ENCODE measurements at places on chromosomes 4 and X.

- no peak for DNase-seq
Observed at GRCh38 chr4:102518703-102519131, 17.6 kb downstream of the NFKB1 start.

- no peak for DNase-seq
Observed at GRCh38 chr4:95129821-95130311, 372.1 kb downstream of the BMPR1B start.

GRCh38 chr4:108486046-108486445, 134.3 kb upstream of the RPL34 start:
- DNase-seq = no peak

GRCh38 chr4:66946761-66947160, 598.5 kb downstream of the CENPC start:
- no peak for DNase-seq

GRCh38 chr4:126552321-126552720, 1080.4 kb upstream of the INTU start:
- no peak for DNase-seq

- no peak for DNase-seq
Observed at GRCh38 chr4:169988252-169988651, 37.9 kb downstream of the MFAP3L start.

- no peak for DNase-seq
Observed at GRCh38 chrX:108199691-108200090, 108.1 kb downstream of the ATG4A start.

DNA sequence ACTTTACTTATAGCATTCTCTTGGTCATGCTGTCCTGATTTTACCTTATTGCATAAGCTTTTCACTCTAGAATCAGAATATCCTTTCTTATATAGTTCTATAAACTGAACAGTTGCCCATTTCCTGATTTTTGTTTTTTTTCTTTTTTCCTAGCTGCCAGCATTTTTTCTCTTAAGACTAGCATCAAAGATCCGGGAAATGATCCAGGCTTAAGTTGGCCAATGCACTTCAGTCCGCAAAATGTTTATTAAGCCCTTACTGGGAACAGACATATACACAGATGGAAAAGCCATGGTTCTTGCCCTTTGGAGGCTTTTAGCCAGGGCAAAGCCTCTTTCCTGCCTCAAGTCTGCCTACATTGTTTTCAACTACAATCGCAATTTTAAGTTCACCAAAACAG, 10.1 kb upstream of the BMP2K start:
- DNase-seq = no peak

GRCh38 chr4:177237291-177237690, 72.4 kb upstream of the NEIL3 start:
- no peak for DNase-seq

GRCh38 chr4:154047733-154048132, 258.9 kb upstream of the SFRP2 start:
- DNase-seq = no peak

GRCh38 chr4:138596896-138597295, 354.7 kb upstream of the SLC7A11 start:
- no peak for DNase-seq

GRCh38 chr4:145563293-145563985, 55.7 kb upstream of the MMAA start:
- no peak for DNase-seq

DNA sequence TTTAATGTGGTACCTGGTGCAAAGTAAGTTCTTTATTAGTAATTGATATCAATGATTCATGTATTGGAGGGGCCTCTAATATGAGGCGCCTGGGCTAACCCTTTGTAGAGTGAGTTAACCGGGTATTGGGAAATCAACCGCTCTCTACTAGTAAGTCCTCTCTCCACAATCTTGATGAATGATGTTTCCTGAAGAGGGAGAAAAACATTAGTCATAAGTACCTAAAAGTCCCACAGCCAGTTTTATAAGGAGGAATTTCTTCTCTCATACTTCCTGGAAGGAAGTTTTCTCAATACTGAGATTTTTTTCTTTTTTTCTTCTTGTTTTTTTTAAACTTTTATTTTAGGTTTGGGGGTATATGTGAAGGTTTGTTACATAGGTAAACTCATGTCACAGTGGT, 62.3 kb downstream of the AGTR2 start:
- no peak for DNase-seq

DNA sequence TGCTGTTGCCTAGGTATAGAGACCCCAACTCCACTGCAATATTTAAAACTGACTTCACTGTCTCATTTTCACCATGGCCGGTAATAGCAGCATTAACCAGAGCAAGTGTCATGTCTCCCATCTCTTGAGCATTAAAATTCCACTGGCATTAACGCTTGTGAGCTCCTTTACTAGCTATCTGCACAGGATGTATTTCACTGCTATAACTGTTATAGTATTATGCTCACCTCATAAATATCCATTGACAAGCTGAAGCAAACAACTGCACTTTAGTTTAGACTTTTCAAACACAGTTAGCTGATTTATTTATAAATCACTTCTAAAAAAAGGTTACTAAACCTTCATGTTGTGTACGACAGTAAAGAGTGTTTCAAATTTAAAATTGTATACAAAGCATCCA, 157.8 kb downstream of the ANTXR2 start:
- DNase-seq = no peak

GRCh38 chr4:69124941-69125340, 28.7 kb downstream of the UGT2B7 start:
- no peak for DNase-seq

GRCh38 chrX:11472381-11472780, 179.2 kb downstream of the AMELX start:
- DNase-seq = no peak

- no peak for DNase-seq
Observed at GRCh38 chrX:148577741-148578140, 77.3 kb downstream of the AFF2 start.

DNA sequence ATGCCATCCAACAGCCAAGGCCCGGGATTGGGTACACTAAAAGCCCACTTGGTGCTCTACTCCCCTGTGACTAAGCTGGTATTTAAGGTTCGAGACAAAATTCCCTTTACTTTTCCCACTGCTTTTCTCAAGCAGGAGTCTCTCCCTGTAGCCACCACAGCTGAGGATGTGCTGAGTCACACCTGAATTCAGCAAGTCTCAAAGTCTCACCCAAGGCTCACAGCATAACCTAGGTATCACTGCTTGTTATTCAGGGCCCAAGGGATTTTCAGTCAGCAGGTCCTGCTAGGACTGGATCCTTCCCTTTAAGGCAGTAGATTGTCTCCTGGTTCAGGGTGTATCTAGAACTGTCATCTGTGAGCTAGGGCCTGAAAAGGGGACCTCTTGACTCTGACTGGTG, 39.2 kb downstream of the FMR1NB start:
- DNase-seq = no peak

- DNase-seq = no peak
Observed at GRCh38 chr4:137129845-137130244, 402.4 kb downstream of the PCDH18 start.

DNA sequence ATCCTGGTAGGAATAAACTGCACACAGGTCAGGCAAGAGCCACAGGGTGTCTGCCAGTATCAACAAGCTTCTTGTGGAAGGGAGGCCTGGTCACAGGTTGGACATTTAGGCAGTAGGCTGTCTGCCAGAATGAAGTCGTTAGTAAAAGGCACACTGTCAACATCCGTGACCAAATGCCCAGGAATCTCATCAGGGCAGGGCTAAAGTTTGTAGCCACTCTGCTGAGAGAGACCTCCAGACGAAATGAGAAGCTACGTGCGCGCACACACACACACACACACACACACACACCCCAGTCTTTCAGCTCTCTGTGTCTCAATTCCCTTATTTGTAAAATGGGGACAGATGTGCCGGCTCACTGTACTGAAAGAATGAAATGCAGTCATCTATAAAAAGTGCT, 408.7 kb upstream of the ZFP42 start:
- DNase-seq = no peak

DNA sequence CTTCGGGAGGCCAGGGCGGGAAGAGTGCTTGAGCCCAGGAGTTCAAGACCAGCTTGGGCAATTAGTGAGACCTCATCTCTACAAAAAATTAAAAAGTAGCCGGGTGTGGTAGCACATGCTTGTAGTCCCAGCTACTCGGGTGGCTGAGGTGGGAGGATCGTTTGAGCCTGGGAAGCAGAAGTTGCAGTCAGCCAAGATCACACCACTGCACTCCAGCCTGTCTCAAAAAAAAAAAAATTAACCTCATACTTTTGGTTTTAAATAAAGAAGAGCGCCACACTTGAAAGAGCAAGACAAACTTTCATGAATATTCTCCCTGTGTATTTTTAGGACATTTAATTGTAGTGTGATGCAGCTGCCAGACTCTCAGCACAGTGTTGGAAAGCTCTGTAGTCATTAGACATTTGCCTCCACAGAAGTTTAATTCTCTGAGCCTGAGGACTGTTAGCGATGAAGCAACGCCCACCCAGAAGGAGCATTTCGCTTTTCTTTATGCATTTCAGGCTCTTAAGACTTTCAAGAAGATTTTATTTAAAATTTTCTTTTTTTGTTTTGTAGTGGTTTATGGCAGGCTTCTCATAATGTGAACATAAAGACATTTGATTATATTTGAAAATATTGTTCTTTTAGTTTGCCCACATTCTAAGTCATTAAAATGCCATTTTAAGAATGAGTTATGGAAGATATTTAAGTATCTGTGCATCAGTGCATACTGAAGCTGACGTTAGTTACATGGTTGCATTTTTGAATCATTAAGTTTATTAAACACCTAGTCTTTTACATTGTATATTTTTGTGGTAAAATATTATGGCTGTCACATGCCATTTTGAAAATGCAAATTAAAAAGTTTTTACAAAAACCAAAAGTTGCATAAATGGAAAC, 45.8 kb downstream of the DCLK2 start:
- no peak for DNase-seq

DNA sequence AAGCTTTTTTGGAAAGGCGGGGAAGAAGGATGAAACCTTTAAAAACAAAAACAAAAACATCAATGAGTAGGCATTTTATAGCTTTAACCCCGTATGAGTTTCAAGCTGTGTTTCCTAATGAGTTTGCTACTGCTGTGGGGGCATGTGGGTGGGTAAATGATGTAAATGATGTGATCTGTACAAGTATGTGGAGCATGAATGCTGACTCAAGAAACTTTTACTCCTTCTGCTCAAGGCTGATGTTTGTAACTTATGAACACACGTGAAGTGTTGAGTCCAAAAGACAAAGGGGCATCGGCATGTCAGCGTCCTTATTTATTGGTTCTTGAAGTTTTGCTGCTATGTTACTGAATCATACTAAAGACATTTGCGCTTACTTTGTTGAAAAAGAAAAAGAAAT, 76.9 kb downstream of the CLCN4 start:
- no peak for DNase-seq

DNA sequence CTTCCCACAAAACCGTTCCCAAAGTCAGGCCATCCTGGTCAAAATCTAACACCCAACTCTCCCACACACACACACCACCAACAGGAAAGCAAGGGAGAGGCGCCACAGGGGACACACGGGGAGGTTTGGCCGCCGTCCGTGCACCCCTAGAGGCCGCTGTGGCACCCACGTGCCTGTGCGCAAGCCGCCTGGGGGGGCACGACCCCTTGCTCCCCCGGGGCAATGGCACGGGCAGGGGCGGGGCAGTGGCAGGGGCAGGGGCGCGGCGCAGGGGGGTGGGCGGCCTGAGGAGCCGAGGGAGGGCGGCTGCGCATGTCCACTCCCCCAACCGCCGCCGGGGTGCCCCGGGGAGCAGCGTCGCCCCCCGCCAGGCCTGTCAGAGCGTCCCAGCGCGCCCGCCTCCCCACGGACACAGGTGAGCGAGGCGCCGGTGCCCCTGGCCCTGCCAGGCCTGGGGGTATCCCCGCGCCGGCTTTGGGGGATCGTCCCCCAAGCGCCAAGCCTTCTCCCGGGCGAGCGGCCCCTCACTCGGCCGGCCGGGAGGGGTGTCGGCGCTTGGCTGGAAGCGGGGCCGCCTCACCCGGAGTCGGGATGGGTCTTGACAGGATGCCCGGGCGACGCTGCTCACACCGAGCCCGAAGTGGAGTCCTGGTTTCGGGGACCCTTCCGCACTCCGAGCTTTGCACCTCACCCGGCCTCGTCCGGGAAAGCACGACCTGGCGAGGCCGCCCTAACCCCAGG, at the start of gene ERAS:
ERAS (plus strand) TSS at position 379 of the 741 bp plus-strand sequence. CDS start 2,611 bp downstream, outside the sequence.
- no peak for DNase-seq
